ENCODE measurements at places on chromosomes 12 and 14.

GRCh38 chr12:110533607-110534006, 31.5 kb downstream of the RAD9B start:
- no peak for DNase-seq

GRCh38 chr14:25908277-25909044, 689.4 kb downstream of the NOVA1 start:
- DNase-seq, result no peak

GRCh38 chr14:23307687-23308644, 1.3 kb downstream of the BCL2L2 start:
- DNase-seq, result no peak

GRCh38 chr12:89571491-89572195, 45.8 kb upstream of the POC1B start:
- no peak for DNase-seq

GRCh38 chr12:68871921-68872320, 61.0 kb downstream of the CPM start:
- no peak for DNase-seq

DNA sequence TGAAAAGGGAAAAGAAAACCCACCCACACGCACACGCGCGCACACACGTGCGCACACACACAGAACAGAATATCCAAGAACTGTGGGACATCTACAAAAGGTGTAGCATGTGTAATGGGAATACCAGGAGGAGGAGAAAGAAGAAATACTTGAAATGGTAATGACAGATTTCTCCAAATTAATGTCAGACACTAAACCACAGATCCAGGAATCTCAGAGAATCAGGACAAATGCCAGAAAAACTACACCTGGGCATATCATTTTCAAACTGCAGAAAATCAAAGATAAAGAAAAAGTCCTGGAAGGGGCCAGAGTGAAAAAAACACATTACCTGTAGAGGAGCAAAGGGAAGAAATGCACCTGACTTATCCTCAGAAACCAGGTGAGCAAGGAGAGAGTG, 26.5 kb downstream of the FBXL14 start:
- DNase-seq, result no peak

DNA sequence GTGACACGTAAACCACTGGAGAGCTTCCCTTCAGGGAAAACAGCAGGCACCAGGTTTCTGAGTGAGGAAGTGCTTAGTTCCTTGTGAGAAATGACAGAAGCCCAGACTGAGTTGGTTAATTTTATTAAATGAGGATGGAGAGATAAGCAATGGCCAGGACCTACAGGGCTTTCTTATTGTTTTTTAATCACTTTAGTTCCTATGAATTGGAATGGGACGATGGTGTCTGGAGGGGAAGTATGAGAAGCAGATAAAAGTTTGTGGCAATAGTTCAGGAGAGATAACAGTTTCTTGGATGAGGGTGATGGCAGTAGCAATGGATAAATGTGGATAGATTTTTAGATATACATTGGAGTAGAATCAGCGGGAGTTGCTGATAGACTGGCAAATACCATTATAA, 86.5 kb upstream of the PTPRR start:
- DNase-seq, result no peak

- DNase-seq, result no peak
These were observed 240.8 kb upstream of the LHX5 start for GRCh38 chr12:113712481-113712880.

- no peak for DNase-seq
These were observed 10.4 kb upstream of the TFCP2 start for GRCh38 chr12:51183349-51183748.

DNA sequence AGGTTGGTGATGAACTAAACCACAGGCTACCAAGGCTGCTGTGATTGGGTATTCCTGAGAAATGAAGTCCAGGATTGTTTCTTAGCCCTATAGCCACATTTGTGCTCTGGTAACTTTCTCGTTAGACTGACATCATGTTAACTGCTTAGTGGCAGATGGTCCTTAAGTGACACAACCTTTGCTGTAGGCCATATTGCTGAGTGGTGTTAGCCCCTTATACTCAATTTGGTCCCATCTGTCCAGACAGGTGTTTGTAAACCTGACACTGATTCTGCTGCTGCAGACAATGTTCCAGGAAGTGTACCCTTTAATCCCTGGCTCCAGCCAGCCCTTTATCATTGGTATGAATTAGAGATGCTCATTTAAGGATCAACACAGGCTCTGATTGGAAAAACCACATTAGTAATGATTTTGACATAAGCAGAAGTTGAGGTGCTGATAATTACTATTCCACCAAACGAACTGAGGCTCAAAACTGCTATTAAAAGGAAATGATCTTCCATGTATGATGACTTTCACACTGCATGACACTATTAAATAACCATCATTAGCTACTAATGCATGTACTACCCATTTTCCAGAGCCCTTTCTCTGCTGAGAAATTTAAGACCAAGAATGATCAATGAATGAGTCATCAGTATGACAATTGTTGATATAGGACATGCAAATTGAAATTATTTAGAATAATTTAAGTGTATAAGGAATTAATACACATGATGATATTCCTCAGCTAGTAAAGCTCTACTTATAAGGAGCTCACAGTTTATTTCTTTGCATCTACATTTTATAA, 3.6 kb upstream of the SSTR1 start:
- no peak for DNase-seq

GRCh38 chr14:99125113-99125512, 146.9 kb downstream of the BCL11B start:
- no peak for DNase-seq

DNA sequence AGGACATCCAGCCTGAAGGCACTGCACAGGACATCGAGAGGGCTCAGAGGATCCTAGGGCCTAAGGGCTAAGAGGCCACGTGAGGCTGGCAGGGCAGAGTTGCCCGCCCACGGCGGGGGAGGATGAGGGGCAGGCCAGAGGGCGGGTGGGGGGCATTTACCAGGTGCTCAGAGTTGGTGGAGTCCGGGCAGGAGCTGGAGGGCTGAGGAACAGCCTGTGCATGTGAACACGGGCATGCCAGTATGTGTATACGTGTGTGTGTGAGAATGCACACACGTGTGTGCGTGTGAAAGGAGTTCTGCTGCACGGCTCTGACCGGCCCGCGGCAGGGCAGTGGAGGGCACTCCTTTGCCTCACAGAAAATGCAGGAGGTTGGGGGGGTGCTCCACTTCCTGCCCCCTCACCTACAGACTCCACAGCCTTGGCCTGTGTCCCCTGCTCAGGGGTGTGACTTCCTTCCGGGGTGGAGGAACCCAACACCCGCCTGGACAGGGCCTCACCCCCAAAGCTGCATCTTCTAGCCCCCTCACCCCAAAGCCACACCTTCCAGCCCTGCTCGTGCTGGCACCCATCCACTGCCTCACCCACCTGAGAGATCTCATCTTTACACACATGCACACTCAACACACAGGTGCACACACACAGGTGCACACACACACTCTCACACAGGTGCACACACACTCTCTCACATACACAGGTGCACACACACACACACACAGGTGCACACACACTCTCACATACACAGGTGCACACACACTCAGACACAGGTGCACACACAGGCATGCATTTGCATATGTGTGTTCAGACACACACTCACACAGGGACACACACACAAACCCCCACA, 11.8 kb upstream of the GPR132 start:
- DNase-seq, result no peak

GRCh38 chr12:123073292-123073691, 77.6 kb downstream of the PITPNM2 start:
- DNase-seq, result no peak

DNA sequence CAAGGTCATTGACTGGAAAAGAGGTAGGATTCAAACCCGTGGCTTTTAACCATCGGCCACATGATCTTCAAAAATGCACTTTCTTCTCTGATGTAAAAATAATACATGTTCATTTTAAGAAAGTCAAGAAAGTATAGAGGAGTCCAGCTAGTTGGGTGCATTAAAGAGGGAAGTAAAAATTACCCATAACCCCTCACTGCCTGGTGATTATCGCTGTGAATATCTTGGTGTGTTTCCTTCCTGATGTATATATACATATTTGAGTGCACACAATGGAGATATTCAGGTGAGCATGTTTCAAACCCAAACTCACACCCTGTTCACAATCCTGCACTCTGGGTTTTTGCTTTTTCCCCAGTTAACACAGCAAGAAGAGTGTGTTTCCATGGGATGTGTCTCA, 47.5 kb upstream of the OAS1 start:
- no peak for DNase-seq

Measured in T-helper 9 cell (primary cell).